ENCODE measurements at places on chromosomes 2 and 18.

- no peak for DNase-seq
These were observed 246.4 kb upstream of the HDAC4 start for GRCh38 chr2:239647052-239647819.

- DNase-seq = no peak
These were observed 27.7 kb downstream of the KCTD18 start for GRCh38 chr2:200482194-200482593.

DNA sequence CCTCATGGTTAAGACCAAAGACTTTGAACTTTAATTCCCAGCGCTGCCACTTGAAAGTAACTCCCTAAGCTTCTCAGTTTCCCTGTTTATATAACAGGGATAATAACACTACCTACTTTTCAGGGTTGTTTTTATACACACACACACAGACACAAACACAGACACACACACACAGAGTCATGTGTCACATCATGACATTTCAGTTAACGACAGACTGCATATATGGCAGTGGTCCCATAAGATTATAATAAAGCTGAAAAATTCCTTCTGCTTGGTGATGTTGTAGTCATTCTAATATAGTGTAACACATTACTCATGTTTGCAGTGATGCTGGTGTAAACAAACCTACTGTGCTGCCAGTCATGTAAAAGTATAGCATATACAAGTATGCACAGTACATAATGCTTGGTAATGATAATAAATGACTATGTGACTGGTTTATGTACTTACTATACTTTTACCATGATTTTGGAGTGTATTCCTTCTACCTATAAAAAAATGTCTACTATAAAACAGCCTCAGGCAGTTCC is 89.2 kb upstream of the ITGA4 start:
- no peak for DNase-seq

- DNase-seq = no peak
These were observed 156.7 kb downstream of the ARHGAP28 start for GRCh38 chr18:6885992-6886796.

DNA sequence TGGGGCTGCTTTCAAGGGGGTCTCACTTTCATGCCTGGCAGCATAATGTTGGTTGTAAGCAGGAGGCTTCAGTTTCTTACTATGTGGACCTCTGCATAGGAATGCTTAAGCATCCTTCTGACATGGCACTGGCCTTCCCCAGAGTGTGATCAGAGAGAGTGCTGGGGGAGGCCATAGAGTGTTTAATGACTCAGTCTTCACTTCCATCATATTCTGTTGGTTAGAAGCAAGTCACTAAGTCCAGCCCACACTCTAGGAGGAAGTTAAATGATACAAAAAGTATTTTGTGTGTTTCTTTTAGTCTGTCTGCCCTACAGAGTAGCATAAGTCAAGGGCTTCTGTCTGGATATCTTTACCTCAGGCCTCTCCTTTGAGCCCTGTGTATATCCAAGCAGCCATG is 64.9 kb downstream of the GALNT1 start:
- no peak for DNase-seq

Measured in NCI-H187 (cell line).